ENCODE measurements at places on chromosomes 2 and 18. TPM values are rescaled to one million over a fixed set of nuclear protein-coding genes. Genes with fewer than 3 reads are reported as not detected.

Gene TBR1
- not detected for polyA plus RNA-seq

Gene GPR75
- polyA plus RNA-seq = 2.3 TPM

Gene GCKR
- polyA plus RNA-seq = 0.16 TPM

Gene CD8B2
- 0.40 TPM for polyA plus RNA-seq

GRCh38 chr2:201194097-201194496 lies 11.2 kb downstream of the CASP10 start:
- DNase-seq = no peak

GRCh38 chr2:46806526-46806925 lies 109.1 kb downstream of the MCFD2 start:
- DNase-seq = no peak

GRCh38 chr2:191983186-191983585 lies 136.3 kb upstream of the CAVIN2 start:
- DNase-seq = no peak

GRCh38 chr2:172908275-172908674 lies 167.4 kb upstream of the MAP3K20 start:
- no peak for DNase-seq
